ENCODE measurements at places on chromosomes 1 and 21.

DNA sequence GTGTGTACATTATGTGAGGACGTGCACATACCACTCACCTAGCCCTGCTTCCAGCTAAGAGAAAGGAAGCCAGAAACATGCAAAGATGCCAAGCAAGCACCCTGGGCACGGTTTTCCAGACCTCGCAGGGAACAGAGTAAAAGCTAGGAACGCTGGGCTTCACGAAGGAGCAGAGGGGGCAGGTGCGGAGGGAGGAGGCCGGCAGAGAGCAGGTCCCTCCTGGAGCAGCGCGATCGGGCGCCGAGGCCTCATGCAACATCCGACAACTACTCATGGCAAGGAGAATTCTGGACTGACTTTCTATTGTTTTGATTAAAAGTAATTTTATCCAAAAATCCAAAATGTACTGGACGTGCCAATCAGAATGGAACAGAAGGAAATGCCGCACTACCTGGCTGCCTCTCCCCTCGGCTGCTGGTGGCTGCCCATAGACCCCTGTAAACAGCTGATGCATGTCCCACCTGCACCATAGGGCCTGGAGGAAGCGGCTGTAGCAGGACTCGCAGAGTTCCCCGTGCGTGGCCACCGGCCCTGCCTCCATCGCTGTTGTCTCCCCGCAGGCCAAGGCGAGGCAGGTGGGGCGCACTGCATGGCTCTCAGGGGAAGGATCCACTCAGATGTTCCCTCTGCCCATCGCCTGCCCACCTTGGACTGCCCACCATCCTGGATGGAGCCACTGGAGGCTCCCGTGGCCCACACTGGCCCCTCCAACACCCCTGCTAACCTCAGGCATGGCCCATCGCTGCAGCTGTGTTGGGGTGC lies 93.5 kb downstream of the WDR4 start:
- DNase-seq, result no peak

DNA sequence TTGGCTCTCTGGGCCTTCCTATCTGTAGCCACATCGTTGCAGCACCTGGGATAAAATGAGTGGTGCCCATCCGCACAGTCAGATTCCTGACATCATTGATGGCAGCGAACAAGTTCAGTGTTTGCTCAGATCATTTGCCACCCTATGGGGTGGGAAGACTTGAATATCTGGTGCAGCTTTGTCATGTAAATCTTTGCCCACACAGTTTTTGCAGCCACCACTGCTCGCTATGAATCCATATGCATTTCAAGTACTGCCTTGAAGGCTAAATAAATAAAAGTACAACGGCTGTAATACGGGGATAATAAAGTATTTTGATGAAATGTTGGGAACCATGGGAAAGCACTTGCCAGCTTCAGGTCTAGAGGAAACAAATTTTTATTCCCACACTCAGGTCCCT lies 56.3 kb upstream of the COA6 start:
- DNase-seq, result no peak

DNA sequence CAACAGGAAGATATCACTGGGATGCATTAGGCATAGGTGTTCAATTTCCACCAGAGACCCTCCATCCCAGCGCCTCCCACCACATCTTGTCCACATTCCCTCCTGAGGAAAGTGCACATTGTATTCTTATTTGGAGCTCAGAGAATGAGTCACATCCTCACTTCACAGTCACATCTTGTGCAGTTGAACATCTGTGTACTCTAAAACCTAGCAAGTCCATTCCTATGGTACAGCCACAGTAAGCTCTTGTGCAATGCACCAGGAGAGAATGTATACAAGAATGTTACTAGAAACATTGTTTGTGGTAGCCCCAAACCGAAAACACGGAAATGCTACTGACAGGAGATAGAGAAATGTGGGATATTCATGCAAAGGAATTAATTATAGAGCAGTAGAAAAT lies 1.6 kb upstream of the KDF1 start:
- DNase-seq, result no peak

DNA sequence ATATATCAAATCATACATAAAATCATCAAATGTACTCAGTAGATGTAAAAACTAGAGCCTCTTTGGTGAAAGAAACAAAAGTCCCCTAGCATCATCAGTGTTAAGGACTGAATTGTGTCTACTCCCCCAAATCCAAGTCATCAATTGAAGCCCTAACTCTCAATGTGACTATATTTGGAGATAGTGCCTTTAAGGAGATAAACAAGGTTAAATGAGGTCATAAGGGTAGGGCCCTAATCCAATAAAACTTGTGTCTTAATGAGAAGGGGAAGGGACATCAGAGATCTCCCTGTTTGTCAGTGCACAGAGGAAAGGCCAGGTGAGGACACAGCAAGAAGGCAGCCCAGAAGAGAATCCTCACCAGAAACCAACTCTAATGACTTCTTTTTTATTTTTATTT lies 33.5 kb downstream of the USP24 start:
- no peak for DNase-seq

- DNase-seq, result no peak
Measured at GRCh38 chr1:6950001-6950765, 164.9 kb downstream of the CAMTA1 start.

- DNase-seq, result no peak
Measured at GRCh38 chr1:61250933-61251332, 168.6 kb downstream of the NFIA start.

DNA sequence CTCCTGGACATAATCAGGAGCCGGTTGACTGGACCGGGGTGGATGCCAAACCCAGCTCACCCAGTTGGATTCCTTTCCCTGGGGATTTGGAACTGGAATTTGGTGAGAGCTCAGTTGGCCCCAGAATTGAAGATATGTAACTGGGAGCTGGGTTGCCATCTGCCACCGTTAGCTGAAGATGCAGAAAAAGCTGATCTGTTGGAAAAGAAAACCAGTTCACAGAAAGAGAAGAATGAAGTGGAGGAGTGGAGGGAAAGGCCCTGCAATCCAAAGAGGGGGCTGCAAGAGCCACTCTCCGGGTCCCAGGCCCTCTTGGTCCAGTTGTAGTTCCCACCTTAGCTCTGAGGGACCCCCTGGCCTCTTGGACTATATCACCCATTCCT lies 16.0 kb downstream of the TEX35 start:
- no peak for DNase-seq

GRCh38 chr1:36553591-36554322 lies 71.0 kb upstream of the CSF3R start:
- peak; percentile 60 for DNase-seq

GRCh38 chr1:99969260-99969728 lies 502 bp upstream of the SLC35A3 start:
- DNase-seq, result peak; percentile 12

- no peak for DNase-seq
Measured at GRCh38 chr1:14926818-14927575, 226.6 kb upstream of the TMEM51 start.

GRCh38 chr1:202145068-202145743 lies 669 bp upstream of the ARL8A start:
- DNase-seq, result no peak

DNA sequence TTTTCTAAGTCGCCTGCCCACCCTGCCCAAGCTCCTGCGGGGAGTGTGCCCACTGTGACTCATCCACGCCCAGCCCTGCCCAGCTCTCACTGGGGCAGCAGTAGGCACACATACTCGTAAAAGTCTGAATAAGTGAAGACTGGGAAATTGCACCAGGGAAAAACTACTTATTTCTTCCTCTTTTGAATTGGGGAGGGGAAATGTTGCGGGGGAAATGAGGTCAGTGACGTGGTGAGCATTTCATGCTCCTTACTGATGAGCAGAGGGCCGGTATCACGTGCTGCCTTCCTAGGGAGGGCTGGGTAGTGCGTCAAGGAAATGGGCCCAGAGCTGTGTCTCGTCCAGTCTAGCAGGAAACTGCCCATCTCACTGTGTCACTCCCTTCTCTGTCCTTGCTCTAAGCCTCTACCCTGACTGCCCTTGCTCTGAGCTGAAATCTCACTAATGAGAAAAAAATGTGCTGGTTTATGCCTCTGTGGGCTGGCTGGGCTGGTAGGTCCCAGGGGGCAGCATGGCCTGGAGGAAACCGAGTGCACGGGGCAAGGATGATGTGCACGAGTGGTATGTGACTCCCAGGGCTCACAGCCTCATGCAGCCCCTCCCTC lies 13.5 kb upstream of the TNFRSF1B start:
- DNase-seq, result no peak

DNA sequence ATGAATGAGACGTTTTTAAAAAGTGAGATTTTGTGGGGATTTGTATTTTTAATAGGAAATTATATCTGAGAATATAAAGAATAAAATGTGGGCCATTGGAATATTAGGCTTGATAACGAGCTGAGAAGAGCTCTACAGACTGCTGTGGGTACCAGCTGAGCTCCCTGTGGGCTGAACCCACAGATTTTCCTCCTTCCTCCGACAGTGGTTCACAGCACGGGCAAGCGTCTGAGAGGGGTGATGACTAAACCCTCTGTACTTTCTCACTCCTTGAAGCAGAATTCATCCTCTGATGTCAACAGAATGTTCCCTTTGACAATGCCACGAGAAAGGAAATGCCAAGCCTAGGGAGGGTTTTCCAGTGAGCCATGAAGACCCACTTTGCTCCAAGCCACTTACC lies 102.7 kb upstream of the AJAP1 start:
- DNase-seq, result no peak

GRCh38 chr1:171204296-171204695 lies 19.2 kb downstream of the FMO2 start:
- no peak for DNase-seq

DNA sequence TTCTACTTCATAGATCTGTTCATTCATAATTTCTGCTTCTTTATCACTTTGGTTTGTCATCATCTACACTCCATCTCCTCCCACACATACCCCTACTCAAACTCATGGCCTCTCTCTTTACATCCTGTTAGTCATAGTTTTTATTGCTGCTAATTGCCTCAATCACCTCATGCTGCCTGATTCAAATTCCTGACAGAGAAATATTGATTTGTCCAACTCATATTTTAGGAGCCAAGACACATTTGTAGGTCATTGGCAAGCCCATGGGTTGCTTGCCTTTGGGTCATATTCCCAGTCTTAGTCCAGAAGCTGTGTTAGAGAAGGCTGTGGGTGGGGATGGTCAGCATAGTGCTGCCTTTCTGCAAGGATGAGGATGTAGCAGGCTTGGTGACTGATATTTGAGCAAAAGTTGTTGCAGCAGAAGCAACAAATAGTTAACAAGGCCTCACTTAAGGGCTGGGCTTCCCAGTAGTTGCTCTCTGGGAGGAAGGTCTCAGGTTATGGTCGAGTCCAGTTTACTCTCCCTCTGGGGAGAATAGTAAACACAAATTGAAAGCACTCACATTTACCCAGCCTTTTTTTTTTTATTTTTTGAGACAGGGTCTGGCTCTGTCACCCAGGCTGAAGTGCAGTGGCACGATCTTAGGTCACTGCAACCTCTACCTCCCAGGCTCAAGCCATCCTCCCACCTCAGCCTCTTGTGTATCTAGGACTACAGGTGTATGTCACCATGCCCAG lies 22.4 kb upstream of the EPS15 start:
- DNase-seq, result peak; percentile 77

DNA sequence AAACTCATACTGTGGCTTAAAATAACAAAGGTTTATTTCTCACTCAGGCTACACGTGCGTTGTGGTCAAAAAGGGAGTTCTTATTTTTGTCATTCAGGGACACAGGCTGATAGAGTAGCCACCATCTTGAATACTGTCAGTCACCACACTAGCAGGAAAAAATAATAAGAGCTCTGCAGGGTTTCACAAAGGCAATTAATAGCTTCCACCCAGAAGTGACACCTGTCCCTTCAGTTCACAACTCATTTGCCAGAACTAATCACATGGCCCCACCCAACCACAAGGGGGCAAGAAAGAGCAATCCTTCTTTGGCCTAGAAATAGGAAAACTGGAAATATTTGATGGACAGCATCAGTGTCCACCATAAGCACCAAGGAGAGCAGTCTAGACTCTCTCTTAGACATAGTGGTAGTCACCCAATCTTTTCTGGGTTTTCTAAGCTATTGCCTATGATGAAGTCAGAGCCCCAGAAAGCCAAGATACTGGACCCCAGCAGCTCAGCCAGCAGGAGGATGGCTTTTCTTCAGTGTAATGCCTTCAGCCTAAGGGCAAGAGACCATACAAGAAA lies 8.2 kb downstream of the HAPLN2 start:
- peak; percentile 39 for DNase-seq

GRCh38 chr1:207851696-207852095 lies 59.2 kb downstream of the CD34 start:
- no peak for DNase-seq

DNA sequence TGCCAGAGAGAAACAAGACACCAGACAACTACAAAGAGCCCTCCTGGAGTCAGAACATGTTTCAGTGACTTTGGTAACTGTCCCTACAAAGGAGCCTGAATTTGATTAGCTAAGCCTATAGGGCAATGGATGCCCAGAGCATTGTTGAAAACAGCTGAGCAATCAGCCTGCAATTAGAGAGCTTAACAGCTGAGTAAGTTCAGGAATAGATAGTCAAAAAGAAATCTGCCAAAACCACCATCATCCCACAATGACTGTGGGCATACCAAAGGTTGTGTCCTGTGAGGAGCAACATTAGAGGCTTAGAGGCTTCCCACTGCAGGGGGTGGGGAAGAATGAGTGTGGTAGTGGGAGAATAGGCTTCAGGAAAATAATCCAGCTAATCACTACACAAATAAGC lies 32.1 kb downstream of the SH3BP5L start:
- no peak for DNase-seq

- no peak for DNase-seq
Measured at GRCh38 chr1:65503427-65503826, 83.0 kb downstream of the LEPR start.

GRCh38 chr1:245763873-245764331 lies 609.1 kb downstream of the KIF26B start:
- DNase-seq, result no peak

GRCh38 chr1:40766560-40766959 lies 17.0 kb upstream of the KCNQ4 start:
- no peak for DNase-seq

DNA sequence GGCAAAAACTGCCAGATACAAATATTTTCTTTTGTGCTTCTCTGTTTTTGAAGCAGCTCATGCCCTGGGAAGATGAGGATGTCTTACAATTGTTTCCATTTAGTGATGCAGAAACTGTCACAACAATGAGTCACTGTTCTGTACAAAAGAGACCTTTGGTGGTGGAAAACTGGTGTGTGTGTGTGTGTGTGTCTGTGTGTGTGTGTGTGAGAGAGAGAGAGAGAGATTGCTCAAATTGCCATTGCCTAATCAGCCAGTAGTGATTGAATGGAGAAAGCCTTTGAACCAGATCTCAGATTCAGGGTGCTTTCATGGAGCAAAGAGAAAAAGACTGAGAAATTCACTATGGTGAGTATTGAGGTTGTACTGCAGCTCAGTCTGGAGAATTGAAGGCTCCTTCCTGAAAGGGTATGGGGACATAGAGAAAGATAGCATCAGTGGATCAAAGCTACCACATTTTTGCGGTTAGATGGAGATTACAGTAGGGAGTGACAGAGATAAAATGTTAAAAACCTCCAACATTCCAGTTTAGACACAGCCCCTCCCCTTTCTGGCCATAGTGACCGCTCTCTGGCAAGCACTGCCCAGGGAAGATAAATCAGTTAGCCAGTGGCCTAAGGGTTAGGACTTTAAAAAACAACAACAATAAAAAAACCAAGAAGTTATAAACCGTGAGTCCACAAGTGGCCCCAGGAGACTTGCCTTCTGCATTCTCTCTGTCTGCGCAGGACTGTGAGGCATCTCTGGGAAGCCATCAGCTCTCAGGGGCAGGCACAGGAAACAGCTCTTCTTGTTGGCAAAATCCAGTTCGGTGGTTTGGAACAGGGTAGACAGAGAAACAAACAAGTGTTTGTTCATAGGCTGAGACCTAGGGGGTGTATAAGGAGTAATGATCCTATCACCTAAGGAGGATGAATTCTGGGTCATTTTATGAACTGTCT lies 406.5 kb downstream of the DUSP10 start:
- no peak for DNase-seq

- DNase-seq, result no peak
Measured at GRCh38 chr1:215507119-215507518, 60.0 kb upstream of the KCTD3 start.

Data from HCT116 (cell line).